Mucosa of descending colon (tissue), 3 donors: ENCODE measurements at places on chromosomes 6 and 20. TPM values are rescaled to one million over a fixed set of nuclear protein-coding genes. Genes with fewer than 3 reads are reported as not detected.

Gene ERVFRD-1
- total RNA-seq: 0.12 TPM

Gene GPR63
- 1.5 TPM for total RNA-seq

Gene DAAM2
- total RNA-seq: 9.1 TPM

Gene SLC24A3
- 34.9 TPM for total RNA-seq

Gene REM1
- 0.46 TPM for total RNA-seq
